ENCODE measurements at places on chromosomes 4 and X. TPM values are rescaled to one million over a fixed set of nuclear protein-coding genes. Genes with fewer than 3 reads are reported as not detected.

- DNase-seq = peak; percentile 73
Measured at GRCh38 chrX:12791257-12792228, at the start of gene PRPS2. TSS of gene PRPS2 (plus strand) at chrX:12791412. CDS start at chrX:12791498, 86 bp downstream.

GRCh38 chr4:8492174-8492573 is 51.6 kb downstream of the TRMT44 start:
- DNase-seq = no peak

GRCh38 chr4:168815379-168816345 is 194.4 kb downstream of the CBR4 start:
- no peak for DNase-seq

GRCh38 chrX:53583571-53583970 is 102.9 kb downstream of the HUWE1 start:
- no peak for DNase-seq

DNA sequence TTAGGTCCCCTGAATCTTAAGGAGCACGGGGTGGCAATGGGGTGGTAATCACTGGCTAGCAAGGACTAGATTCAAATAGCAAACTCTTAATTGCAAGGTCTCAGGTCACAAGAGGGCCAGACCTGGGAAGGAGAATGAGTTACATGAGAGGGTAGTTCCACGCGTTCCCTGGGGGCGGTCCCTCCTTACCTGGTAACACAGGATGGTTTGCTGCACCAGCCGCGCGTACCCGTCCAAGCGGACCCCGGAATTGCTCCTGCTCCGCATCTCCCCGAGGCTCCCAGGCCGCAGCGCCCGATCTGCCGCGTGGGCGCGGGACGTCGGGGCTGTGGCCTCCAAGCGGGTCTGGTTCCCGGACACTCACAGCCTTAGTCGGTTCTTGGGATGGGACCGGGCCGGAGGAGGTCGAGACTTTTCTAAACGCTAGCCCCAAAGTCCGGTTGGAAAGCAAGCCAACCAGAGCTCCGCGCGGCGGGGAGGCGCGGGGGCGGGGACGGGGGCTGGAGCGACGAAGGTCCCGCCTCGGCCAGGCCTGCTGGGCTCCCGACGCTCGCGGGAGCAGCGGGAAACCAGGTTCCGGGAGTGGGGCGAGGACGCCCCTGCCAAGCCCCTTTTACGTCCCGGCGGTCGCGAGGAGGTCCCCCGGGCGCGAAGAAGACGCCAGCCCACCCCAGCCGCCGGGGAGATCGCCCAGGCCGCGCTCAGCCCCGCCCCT is at the start of gene PHKA2:
PHKA2 (minus strand) TSS at position 449 of the 715 bp plus-strand sequence; CDS start at position 267, 182 bp downstream.
- DNase-seq = peak; percentile 60

- no peak for DNase-seq
Measured at GRCh38 chr4:172124656-172125308, 311.6 kb downstream of the GALNTL6 start.

The PPARGC1A gene
- 87.0 TPM for total RNA-seq

GRCh38 chr4:147732518-147733235 is 789 bp downstream of the ARHGAP10 start:
- peak; percentile 78 for DNase-seq

DNA sequence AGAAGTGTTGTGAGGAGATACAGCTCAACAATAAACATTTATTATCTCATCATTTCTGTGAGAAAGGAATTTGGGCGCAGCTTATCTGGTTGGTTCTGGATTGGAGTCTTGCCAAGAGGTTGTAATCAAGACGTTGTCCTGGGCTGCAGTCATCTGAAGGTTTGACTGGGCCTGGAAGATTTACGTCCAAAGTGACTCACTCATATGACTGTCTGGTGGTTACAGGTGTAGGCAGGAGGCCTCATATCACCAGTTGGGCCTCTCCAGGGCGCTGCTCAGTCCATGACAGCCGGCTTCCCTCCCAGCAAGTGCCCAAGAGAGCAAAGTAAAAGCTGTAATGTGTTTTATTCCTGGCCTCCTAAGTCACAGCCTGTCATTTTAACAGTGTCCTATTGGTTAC is 106.3 kb downstream of the USP46 start:
- no peak for DNase-seq

DNA sequence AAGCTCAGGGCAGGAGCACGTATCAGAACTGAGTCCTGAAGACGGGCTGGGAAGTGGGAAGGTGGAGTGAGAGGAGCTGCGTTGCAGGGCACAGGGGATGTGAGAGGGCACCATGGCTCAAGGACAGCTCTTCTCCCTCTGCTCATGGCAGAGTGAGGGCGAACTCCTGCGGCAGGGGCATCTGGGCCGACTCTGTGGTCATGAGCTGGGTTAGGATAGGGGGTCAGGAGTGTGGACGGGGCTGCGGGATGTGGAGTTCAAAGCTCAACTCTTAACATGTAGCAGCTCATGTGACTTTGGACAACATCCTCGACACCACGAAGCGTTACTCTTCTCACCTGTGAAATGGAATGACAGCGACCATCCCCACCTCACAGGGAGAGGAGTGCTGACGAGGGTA is 19.4 kb upstream of the SORCS2 start:
- DNase-seq = no peak

DNA sequence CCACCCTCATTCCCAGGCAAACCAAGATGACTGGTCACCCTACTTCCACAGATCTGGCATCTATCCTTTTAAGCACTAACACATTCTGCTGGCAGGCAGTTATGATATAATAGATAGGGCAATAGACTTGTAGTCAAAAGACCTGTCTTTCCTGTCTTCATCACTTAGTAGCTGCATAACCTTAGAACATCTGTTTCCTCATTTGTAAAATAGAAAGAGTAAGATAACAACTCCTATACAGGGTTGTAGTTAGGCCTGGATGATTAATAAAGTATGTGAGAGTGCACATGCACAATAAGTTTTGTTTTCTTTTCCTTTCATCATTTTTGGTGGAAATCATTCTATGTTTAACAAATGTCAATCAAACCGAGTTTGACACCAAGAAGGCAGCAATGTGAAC is 72.1 kb downstream of the GPR82 start:
- no peak for DNase-seq

DNA sequence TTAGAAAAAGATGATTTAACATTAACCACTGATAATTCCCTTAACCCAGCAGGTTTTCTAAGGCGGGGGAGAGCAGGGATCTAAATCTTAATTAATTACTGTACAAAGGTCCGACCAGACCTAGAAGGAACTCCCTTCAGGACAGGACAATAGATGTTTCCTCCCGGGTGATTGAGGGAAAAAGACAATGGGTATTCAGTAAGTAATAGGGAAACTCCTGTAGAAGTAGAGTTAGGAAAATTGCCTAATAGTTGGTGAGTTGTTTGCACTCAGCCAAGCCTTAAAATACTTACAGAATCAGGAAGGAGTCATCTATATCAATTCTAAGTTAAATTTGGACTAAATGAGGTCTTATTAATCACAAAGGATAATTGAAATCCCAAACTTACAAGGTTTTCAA is 5.8 kb upstream of the SRD5A3 start:
- DNase-seq = no peak

The ZNF185 gene
- total RNA-seq = 2.4 TPM

GRCh38 chr4:38082424-38083385 is 122.5 kb downstream of the PTTG2 start:
- no peak for DNase-seq

The TEX13C gene
- total RNA-seq = not detected

DNA sequence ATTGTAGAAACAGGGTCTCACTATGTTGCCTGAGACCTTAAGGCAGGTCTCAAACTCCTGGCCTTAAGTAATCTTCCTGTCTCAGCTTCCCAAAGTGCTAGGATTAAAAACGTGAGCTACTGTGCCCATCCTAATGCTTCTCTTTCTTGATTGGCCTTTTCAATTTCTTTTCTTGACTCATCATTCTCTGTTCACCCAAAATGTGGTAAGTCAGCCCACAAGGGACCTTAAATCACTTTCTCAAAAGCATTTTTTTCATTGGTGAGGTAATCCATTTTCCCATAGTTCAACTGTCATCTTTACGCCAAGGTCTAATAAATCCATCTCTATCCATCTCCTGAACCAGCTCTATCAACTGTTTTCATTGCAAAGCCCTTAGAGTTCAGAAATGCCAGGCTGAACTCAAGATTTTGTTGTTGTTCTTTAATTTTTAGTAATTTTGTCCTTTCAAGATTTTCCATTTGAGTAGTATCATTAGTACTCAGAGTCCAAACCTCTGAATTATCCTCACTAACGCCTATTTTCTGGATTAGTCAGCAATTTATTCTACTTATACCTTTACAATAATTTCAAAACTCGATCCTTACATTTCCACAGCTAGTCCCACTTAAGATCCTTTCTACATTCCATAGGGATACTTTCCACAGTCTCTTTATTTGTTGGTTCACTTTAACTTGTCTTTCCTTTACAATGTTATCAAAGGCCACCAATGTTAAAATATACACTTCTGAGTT is 528.6 kb downstream of the IL15 start:
- DNase-seq = no peak

DNA sequence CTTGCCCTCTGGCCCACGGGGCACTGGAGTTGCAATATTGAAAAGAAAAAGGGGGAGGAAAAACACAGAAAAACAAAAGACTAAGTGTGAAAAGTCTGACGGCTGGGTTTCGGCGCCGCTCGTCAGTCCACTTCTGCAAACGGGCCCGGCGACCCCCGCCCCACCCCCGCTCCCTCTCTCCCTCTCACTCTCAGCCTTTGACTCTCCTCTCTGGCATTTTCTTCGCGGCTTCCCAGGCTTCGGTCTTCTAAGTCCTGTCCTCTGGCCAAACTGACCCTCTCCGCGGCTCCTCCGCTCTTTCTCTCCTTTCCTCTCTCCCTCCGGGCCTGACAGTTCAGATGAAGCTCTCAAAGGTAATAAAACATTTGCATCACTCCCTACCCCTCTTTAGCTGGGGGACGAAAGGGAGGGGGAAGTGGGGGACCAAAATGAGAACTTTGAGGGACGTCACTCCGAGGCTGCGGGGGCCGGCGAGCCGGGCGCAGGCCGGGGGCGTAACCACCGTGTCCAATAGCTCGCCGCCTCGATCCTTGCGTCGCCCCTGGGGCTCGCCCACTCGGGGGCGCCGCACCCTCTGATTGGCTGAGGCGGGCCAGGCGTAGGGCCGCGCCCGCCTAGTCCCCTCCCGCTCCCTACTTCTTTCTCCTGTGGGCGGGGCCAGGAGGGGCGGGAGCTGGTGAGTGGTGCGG is at the start of gene NKX6-1:
NKX6-1 (minus strand) TSS at position 358 of the 689 bp plus-strand sequence. CDS start 1,064 bp downstream, outside the sequence.
- peak; percentile 85 for DNase-seq

The STPG2 gene
- total RNA-seq = not detected

GRCh38 chrX:9638871-9639270 is 126.8 kb downstream of the GPR143 start:
- DNase-seq = no peak

GRCh38 chr4:78689700-78690323 is 86.3 kb upstream of the BMP2K start:
- no peak for DNase-seq

GRCh38 chr4:66062921-66063320 is 392.6 kb upstream of the EPHA5 start:
- DNase-seq = no peak
